ENCODE measurements at places on chromosomes 7 and 10. TPM values are rescaled to one million over a fixed set of nuclear protein-coding genes. Genes with fewer than 3 reads are reported as not detected.

GRCh38 chr7:77428777-77429231, 12.7 kb upstream of the GSAP start:
- DNase-seq = no peak

GRCh38 chr7:54831046-54831643, 72.1 kb upstream of the SEC61G start:
- no peak for DNase-seq

- DNase-seq = no peak
Measured at GRCh38 chr10:99658622-99659030, 683 bp upstream of the ENTPD7 start.

TNKS2 gene
- total RNA-seq = 57.3 TPM

RET gene
- total RNA-seq = 0.44 TPM

Measured in naive thymus-derived CD4-positive, alpha-beta T cell (primary cell).